ENCODE measurements at places on chromosomes 4 and X.

DNA sequence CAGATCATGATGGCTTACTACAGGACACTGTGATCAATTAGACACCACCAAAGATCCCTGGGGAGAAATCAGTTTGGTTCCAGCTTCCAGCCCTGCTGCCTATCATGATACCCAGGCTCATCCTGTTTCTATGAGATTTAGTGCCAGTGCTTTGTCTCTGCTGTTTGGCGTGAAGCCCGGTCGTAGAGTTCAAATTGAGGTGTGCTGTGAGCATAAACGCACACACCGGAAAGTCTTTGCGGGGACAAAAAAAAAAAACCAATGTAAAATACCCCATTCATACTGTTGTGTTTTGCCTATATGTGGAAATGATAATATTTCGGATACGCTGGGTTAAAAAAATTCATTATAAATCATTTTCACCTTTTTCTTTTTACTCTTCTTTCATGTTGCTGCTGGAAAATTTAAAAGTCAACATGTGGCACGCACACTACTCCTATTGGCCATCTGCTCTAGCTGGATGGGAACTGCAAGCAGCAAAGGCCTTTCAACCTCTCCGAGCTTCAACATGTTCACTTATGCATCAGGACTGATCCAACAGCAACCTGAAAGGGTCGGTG, 607 bp upstream of the DKC1 start:
- DNase-seq, result no peak

DNA sequence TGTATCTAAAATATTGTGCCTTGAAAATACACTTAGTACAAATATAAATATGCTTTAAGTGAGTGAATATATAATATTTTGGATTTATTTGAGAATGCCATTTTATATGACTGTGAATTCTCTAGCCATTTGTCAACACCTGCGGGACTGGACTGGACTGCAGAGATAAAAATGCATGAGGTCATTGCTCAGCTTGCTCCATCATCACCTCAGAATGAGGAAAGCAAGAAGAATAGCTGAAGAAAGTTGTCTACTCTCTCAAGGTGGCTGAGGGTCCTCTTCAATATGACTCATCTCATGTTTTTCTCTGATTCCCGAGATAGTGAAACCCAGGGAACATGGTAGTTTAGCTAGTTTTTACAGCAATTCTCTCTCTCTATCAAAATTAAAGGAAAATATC, 732.5 kb upstream of the AGA start:
- no peak for DNase-seq

GRCh38 chr4:177986236-177986635, 544.0 kb upstream of the AGA start:
- DNase-seq, result no peak

DNA sequence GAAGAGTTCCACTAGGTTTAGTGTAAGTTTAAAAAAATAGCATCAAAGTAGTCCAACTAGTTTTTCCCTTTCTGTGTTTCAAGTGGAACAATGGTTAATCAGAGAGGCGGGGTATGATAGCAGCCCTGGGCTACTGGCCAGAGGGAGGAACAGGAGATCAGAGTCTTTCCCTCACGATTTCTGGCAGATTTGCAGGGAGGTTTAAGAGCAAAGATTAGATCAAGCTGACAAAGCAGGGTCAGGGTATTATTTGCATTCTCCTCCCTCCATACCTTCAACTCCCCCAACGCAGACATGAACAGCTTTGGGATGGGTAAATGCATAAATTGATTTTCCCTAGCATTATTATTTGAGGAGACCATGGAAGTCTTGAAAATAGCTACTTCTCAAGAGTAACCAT, 277.6 kb upstream of the DIAPH2 start:
- DNase-seq, result peak; percentile 68

- DNase-seq, result peak; percentile 1
Measured at GRCh38 chrX:85627363-85627762, 247.9 kb upstream of the POF1B start.

GRCh38 chr4:21046141-21046540, 345.9 kb downstream of the PACRGL start:
- no peak for DNase-seq

DNA sequence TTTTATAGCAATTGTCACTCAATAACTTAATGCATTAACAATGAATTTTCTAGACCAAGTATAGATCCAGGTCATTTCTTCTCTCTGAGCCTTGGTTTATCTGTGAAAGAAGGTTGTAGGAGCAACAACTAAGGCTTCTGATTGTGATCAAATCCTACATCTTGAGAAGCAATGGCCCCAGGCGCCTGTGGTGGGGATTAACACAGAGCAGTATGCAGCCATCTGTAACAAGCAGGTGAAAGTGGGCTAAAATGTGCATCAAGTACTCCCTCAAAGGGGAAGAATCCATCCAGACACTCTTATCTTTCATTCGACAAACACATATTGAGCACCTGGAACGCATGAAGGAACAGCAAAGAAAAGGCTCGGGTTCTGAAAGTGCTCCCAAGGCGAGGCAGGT, 19.1 kb upstream of the SETD7 start:
- no peak for DNase-seq

GRCh38 chr4:180164799-180165198, 2078.4 kb upstream of the TENM3 start:
- DNase-seq, result no peak

- peak; percentile 86 for DNase-seq
Measured at GRCh38 chrX:65690057-65690855, 22.8 kb downstream of the MSN start.

- DNase-seq, result no peak
Measured at GRCh38 chr4:7244751-7245320, 52.5 kb downstream of the SORCS2 start.

DNA sequence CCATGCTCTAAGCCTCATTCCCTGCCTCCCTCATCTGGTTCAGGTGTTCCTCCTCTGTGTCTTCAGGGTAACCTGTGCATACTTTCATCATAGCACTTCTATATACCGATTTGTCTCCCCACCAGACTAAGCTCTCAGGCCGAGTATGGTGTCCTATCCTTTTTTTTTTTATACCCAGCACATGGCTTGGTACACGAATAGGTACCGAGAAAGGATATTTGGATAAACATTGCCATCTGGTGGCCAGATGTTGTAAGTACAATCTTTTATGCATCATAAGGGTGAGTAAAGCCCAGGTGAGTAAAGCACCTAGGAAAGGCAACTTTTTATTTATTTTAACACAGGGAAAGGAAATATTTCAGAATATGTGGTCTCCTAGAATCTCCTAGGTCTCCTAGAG, 68.4 kb downstream of the MID2 start:
- DNase-seq, result peak; percentile 49

DNA sequence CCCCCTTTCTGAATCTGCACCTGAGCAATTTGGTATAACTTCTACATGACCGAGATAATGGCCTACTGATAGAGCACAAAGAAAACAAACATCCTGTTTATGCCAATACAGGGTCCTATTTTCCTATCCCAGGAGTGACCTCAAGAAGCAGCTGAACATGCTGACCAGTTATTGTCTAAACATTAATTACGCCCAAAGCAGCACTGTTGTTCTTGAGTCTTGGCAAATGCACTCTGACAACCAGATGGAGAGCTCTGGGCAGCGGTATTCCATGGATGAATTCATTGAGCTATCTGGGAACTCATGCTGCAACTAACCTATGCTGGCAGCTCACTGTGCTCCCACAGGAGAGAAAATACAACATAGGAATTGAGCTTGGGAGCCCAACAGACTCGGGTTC, 52.6 kb downstream of the PCYT1B start:
- DNase-seq, result no peak

DNA sequence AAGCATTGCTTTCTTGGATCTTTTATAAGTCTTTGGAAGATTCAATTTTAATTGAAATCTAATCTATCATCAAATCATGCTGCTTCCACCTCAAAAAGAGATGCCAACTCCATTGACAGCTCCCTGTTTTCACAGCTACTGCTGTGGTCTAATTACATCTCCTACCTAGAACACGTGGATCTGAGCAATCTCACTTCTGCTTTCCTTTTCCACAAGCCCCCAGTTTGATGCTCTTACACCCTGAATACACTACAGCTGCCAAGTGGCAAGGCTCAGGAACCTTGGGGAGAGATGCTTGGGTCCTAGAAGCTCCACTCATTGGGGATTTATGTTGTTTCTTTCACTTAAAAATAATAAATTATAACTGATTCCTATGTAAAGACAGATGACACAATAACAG, 172.0 kb downstream of the CFAP299 start:
- no peak for DNase-seq

DNA sequence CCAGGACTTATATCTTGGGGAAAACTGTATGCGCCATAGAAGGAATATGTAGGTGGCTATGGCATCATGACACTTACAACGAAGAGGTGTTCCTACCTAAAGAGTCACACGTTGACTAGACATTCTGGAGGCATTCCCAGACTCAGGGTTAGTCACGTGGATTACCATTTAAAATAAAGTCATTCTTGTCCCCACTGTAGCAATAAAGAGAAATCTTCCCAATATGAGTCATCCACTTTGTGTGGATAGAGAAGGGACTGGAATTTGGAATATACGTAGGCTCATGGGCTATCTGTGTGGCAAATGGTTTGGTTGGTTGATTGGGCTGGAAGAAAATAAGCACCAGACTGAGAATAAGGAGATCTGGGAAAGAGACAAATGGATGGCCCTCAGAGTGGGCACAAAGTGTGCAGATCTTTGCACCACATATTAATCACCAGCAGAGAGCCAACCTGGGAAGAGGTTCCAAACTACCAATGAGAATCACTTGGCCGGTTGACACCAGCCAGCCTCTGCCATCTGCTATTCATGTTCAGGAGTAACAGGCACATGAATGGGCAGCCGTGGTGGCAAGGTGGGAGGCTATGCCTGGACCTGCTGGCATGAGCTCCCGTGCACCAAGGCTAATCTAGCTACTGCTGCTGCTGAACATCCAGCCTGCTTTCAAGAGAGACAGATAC, 41.0 kb downstream of the MTNR1A start:
- peak; percentile 23 for DNase-seq

DNA sequence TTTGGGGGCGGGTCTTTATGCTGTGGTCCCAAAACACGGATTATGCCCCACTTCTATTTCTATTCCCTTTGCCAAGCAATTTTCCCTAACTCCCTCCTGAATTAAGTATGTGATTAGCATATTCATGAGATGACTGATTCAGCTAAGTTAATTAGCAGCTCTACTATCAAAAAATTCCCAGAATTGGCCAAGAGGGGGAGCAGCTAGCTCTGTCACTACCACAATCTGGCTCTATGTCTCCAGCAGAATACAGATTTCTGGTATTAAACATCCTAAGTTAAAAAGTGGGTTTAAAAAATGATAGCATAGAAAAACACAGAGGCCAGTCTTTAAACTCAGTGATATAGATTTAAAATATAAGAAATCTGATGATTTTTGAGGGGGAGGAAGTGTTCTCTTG, 80.3 kb downstream of the GPC4 start:
- peak; percentile 14 for DNase-seq

DNA sequence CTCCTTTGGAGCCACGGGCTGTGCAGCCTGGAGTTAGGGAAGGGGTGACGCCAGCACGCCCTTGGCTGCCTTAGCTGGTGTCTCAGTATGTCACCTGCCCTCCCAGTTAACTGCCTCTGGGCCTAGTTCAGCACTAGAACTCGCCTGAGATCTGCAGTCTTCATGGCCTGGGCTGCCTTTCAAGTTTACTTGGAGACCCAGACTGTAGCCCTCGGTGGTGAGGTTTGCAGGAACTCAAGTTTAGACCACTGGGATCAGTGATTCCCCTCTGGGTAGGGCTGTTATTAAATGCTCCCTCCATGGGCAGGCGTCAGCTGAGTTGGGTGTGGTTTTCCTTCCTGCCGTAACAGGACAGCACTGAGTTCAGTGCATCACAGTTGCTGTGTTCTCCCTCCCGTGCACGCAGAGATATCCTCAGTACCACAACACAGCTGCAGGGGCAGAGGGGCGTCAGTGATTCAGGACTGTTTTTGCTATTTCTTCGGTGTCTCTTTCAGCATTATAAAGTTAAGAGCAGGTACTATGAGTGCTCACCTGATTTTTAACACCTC, 30.5 kb downstream of the PLAC8 start:
- no peak for DNase-seq

GRCh38 chr4:2261110-2261852, 628 bp downstream of the MXD4 start:
- peak; percentile 66 for DNase-seq

DNA sequence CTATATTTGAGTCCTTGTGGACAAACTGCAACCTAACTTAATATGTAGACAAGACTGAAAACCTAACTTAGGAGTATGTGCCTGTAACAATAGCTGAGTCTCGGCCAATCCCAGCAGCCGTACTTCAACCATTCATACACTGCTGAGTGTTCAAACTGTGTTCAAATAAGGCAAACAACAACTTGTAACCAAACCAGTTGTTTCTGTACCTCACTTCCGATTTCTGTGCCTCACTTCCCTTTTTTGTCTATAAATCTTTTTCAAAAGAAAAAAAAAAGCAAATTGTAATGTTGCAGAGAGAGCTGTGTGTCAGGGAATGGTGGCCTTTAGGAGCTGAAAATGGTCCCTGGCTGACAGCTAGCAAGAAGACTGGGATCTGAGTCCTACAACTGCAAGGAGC, 46.0 kb downstream of the GEMIN8 start:
- no peak for DNase-seq

GRCh38 chrX:317424-318067, 1.1 kb downstream of the GTPBP6 start:
- DNase-seq, result no peak

DNA sequence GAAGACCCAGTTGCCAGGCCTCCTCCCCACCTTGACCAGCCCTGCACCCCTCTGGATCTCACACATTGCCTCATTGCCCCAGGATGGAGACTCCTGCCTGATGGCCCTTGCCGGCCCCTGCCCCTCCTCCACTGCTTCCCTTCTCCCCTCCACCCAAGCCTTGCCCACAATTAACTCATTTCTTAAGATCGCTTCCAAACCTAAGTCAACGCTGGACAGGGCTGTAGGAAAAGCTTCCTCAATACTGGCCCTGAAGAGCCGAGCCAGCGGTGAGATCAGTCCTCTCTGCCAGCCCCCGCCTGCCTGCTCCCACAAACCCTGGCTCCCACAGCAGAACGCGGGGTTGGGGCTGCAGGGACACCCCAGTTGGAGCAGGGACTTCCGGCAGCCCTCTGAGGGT, 7.5 kb upstream of the HAUS7 start:
- no peak for DNase-seq

GRCh38 chr4:39390603-39391002, 16.1 kb upstream of the KLB start:
- no peak for DNase-seq

DNA sequence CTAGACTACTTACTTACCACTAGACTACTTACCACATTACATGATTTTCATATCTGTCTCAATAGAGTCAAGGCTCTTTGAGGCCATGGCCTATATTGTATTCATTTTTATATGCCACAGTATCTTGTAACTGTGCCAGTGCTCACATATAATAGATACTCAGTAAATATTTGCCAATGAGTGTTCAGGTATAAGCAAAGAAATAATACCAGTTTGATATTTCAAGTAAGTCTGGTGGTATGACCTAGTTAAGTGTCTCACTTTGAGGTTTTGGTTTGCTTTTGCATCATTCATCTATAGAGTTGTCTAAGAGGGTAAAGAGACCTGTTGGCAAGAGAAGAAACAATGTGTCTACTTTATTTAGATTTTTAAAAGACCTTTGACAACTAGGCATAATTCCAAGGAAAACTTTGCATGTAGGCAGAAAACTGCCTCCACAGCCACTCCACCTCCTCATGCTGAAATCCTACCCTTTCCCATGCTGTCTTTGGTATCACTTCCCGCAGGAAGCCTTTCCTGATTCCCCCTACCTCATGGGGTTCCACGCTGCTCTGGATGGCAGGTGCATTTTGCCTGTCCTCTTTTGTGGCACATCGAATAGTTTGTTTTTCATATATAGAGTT, 91.3 kb upstream of the KLHL13 start:
- no peak for DNase-seq

- DNase-seq, result no peak
Measured at GRCh38 chr4:101693842-101694398, 96.6 kb upstream of the BANK1 start.

- no peak for DNase-seq
Measured at GRCh38 chr4:141101511-141101910, 31.8 kb downstream of the RNF150 start.
